Fibroblast of skin of left biceps (primary cell): ENCODE measurements at places on chromosomes 11 and 22.

GRCh38 chr11:5275369-5276110 is 5.8 kb upstream of the HBE1 start:
- no peak for DNase-seq

GRCh38 chr22:41732096-41732772 is 32.9 kb downstream of the MEI1 start:
- DNase-seq, result no peak

- no peak for DNase-seq
Measured at GRCh38 chr11:114398303-114398920, 1.9 kb downstream of the C11orf71 start.

GRCh38 chr11:59255281-59255680 is 42.6 kb upstream of the MPEG1 start:
- DNase-seq, result no peak

DNA sequence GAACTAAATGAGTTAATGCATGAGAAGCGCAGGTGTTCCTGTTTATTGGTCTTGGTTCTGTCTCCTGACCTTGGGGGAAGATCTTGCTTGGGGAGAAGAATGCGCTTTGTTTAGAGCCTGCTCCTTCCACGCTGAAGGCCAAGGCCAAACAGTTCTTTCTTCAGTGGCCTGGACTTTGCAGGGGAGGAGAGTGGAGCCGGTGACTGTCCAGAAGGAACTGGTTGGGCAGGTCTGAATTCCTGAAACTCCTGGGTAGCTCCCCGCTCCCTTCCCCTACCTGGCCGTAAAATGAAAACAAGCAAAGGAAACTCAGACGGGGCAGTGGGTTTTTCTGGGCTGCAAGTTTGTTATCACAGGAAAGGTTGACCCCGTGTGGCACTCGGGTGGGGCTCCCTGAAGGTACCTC is 3.6 kb downstream of the ARHGAP8 start:
- no peak for DNase-seq

DNA sequence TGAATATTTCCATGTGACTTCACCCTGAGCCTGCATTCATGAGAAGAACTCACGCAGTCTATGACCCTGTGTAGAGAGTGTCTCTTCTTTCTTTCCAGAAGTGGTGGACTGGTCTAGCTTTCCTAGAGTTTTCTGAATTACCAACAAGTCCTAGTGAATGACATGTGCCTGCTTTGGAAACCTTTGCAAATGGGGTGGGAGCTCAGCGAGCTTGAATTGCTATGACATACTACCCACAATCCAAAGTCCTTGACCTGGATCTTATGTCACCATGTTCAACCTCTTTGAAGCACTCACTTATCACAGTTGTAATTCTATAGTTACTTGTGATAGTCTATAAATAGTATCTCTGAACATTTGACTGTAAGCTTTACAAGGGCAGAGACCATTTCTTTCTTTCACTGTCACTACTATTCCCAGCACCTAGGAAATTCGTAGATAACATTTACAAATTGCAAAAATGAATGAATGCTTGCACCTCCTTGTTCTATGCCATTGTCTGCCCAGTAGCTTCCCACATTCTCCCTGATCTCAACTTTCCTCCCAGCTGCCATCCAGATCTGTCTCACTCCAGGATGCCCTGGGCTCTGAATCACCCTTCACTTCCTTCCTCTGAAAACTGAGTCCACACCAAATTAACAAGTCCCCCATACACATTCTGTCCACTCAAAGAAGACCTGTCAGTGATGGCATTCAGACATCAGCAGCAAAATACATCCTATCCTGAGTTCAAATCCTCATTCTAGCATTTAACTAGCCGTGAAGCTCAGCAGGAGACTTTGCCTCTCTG is 201.9 kb upstream of the SESN3 start:
- no peak for DNase-seq

DNA sequence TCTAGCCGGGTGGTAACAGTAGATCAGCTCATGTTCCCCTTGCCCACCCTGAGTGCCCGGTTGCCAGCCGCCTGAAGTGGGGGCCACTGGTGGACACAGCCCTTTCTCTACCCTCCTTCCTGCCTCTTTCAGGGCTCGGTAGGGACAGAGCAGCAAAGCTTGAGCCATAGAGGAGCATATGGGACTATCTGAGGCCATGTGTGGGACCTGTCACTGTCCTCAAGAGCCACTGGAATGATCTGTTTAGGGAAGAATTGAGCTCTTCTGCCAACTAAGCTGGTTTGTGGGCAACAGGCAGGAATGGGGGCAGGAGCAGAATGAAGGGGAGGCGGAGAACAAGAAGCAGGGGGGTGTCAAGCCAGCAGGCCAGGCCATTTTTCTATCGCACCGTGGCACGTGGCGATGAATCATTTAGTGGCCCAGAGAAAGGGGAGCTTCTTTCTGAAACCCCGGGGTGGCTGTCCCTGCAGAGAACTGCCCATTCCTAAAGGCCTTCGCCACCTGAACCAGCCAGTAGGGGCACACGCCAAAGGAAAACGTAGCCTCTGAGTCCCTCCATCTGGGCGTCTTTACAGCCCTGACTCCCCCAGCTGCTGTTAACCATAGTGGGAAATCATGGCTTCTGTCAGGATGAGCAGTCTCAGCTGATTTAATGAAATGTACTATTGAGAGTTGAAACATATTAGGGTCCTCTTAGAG is 8.8 kb downstream of the ASPHD2 start:
- DNase-seq, result no peak

DNA sequence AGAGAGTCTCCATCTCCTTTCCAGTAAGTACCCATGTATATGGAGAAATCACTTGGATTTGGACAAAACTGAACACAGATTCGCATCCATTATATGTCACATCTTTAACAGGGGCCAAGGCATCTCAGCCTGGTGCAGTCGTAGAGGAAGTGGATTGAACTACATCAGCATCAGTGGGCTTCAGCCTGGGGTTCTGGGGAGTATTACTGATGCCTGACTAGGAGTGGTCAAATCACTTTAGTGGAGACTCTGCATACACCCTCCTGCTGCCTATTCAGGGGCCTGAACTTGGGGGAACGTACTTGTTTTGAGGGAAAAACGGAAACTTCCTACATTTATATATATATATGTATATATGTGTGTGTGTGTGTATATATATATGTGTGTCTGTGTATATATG is 72.8 kb downstream of the GAB4 start:
- no peak for DNase-seq

- no peak for DNase-seq
Measured at GRCh38 chr22:46046299-46046685, 69.3 kb upstream of the WNT7B start.
